ENCODE measurements at places on chromosomes 4 and X.

DNA sequence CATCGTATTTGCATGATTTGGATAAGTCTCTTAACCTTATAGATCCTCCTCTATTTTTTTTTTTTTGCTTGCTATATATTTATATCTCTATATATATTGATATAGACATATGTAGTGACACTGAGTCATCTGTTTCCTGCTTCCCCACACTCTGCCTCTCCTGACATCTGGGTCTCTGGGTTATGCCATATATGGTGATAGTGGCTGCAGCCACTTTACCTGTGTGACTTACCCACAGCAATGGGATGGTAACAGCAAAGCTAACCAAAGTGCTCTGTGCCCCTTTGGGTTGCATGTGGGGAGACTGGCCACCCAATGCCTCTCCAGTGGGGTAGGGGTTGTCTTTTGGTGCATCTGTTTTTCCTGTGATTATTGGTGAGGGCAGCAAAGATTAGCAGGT lies 14.5 kb downstream of the CMC4 start:
- DNase-seq = no peak

GRCh38 chr4:75566911-75567310 lies 11.0 kb downstream of the ODAPH start:
- no peak for DNase-seq

- DNase-seq = no peak
Observed at GRCh38 chrX:8782595-8782994, 18.6 kb downstream of the FAM9A start.

GRCh38 chrX:69615342-69615741 lies 571 bp upstream of the EDA start:
- no peak for DNase-seq

- no peak for DNase-seq
Observed at GRCh38 chrX:121864561-121864960, 817.2 kb downstream of the GLUD2 start.

GRCh38 chr4:53816561-53816960 lies 225.3 kb upstream of the LNX1 start:
- DNase-seq = no peak

DNA sequence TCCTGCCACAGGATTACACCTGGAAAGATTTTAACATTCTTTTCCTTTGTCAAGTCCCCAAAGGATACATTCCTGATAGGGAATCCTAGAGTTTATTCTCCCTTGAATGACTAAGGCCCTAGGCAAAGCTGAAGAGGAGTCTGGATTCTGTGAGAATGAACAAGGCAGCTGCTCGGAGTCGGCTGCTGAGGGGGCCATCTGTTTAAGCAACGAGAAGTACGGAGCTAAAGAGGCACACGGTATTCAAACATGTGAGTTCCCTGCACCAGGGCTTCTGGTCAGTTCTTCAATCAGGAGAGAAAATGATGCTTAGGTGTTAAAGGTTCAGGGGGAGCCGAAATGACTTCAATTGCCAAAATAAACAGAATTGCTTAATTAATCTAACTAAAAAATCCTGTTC lies 97.6 kb downstream of the MGST2 start:
- no peak for DNase-seq

Measured in stimulated activated CD4-positive, alpha-beta T cell treated with anti-CD3 and anti-CD28 coated beads, Interleukin-12 subunit alpha, Interleukin-12 subunit beta, amount 100 ng/mL, for 4 hours (primary cell).